ENCODE measurements at places on chromosomes 6 and 20.

DNA sequence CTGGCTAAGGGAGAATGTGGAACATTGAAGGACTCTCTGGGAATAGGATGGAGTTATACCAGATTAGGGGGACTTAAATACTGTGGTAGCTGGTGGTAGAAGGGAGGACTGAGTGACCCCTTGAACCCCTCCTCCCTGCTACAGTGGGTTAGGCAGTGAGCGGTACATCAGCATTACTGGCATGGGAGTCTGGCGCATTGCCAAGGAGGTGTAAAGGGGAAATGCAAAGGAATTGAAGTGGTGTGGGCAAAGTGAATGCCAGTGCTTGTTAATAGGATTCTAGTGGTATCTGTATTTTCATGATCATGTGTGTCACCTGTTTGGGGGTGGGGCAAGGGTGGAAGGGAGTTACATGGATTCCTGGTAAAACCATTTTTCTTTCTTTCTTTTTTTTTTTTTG is 60.1 kb downstream of the GFRA4 start:
- peak; percentile 4 for DNase-seq

GRCh38 chr6:22078802-22079545 is 217.9 kb downstream of the PRL start:
- no peak for DNase-seq

DNA sequence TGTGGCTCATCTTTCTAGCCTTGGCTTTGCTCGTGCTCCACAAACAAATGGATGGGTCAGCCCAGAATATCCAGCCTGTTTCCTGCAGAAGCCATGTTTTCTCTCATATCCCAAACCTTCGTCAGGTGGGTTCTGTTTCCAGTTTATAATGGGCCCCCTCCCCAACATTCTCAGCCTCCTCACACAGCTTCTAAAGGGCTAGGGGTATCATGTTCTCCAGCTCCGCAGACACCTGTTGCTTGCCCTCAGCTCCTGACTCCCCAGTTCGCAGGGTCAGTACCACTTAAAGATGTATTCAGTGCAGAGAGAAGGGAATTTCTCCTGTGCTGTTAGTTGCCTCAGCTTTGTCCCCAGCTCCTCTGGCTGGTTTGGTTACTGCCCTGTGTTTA is 447.3 kb upstream of the JARID2 start:
- DNase-seq: no peak

DNA sequence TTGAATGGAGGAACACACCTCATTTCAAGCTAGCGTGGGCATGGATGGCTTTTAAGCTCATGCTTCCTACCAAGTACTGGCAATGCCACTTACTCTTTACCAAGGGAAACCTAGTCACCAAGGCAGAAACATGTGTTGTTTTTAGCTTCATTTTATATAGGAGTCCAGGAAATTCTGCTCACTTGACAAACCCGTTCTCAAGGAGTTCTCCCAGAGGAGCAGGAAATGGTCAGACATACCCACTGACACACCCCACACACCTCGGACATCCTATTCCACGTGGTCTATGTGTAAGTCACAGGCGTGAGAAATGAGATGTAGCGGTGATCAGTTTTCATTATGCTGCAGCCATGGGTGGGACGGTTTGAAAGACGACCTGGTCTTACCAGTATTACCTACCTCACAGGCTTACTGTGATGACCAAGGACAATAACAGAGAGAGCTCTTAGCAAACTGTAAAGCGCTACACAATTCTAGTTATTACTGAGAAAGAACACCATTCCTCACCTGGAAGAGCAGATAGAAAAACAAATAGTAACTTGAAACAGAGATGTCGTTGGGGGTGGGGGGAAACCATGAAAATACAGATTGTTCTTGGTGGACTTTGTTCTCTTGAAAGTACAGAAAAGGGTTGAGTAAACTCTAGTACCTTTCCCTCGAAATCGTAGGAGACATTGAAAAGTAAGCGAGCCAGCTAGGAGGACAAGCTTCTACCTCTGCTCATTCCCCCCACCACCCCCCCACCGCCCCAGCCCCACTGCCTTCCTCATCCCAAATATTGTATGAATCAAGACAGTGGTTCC is 1.7 kb downstream of the CNKSR3 start:
- DNase-seq: peak; percentile 45

DNA sequence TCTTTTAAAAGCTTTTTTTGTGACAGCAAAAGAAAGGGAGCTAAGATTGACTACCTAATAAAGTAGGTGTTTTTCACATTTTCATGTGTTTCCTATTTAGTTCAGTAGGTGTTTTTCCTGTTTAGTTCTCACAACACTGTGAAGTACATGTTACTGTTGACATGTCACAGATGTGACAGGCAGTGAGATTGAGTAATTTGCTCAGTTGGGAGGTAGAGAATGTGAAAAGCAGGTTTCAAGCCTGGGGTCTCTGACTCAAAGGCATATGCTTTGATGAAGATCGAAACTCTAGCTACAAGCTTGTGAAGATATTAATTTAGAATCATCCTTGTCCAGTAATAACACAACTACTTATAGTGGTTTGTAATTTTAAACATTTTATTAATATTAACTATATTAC is 43.1 kb downstream of the SLX4IP start:
- DNase-seq: no peak

GRCh38 chr20:50359607-50360217 is 150.5 kb upstream of the PTPN1 start:
- peak; percentile 35 for DNase-seq

- DNase-seq: no peak
Measured at GRCh38 chr6:150883521-150883920, 18.0 kb downstream of the MTHFD1L start.

DNA sequence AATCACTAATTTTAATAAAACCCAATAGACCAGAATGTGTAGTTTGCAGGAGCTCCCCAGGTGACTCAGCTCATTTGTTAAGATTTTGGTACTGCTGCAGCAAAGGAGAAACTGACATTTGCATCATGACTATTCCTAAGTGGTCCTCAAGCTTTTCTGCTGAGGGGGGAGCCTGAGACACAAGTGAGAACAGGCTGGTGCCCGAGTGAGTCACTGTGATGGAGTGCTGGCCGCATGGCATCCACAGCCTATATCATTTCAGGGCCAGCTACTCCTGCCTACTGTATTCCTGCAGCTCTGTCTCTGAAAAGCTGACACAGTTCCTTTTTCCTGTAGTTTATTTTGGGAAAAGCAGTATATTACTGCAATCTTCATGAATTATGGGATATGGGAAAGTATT is 113.7 kb upstream of the ENPP5 start:
- no peak for DNase-seq

DNA sequence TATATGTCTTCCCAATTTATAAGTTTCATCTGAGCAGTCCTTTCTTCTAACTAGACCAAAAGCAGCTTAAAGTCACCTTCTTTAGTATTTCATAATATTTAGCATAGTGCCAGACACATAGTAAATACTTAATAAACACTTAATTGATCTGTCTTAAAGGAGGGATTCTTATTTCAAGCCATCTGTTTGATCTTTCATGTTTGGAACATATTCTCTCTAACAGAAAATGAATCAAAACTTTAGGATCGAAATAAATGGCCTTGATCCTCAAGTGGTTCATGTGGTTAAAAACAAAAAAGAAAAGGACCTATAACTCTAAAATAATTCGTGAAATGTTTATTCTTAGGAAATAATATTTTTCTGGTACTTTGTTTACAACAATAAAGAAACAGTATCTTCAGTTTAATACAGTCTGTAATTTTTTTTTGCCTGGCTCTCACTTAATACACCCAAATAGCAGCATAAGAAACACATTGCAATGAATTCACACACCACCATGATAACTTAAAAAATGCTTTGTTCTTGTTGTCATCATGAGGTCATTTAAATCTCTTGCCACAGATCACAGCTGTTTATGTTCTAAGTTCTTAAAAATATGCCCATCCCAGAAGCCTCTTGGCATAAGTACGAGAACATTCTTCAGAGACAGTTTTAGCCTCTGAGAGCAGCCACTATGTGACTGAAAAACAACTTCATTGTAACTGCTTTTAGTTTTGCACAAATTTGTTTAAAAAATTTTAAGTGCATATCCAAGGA is 48.1 kb downstream of the ESF1 start:
- DNase-seq: no peak

DNA sequence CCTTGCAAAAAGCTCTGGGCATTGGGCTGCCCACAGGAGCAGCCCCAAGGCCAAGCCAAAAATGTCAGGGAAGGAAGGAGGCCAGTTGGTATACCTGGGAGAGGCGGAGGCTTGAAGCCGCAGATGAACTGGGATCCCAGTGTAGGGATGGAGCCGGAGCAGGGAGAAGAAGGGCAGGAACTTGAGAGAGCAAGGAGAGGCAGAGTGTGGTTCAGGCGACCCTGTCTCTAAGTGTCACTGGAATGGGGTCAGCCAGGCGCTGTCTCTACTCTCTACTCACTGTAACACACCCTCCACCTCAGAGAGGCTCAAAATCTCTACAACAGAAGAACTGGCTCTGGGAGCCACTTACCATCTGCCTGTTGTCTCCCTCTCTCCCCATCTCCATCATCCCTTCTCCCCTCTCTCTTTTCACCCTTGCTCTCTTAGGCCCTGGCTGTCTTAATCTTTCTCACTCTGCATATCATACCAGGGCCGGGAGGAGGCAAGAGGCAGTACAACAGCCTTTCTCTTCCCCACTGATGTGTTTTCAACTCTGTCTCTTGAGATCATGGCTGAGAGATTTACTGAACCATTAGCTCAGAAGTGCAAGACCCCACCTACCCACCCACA is 93.3 kb downstream of the CRYBG1 start:
- no peak for DNase-seq

DNA sequence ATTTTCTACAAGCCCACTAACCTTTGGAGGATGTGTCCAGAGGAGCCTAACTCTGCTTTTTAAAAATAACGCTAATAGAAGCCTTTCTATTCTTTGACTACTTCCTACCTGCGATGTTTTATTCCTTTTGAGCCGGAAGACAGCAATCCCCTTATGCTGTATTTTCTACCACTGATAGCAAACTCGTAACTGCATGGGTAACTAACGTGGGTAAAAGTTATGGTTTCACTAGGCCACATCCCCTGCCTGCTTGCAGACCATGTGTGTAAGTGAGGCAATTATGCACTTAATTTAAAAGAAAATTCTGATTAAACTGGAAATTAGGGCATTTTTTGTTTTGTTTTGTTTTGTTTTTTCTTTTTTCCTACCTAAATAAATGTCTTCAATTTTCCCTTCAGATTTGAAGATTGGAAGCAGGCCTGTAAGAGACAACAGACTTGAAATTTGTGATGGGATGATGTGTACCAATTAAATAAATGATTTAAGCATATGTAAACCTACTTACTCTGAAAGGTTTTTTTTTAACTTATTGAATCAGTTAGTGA is 931 bp downstream of the UFL1 start:
- peak; percentile 5 for DNase-seq

DNA sequence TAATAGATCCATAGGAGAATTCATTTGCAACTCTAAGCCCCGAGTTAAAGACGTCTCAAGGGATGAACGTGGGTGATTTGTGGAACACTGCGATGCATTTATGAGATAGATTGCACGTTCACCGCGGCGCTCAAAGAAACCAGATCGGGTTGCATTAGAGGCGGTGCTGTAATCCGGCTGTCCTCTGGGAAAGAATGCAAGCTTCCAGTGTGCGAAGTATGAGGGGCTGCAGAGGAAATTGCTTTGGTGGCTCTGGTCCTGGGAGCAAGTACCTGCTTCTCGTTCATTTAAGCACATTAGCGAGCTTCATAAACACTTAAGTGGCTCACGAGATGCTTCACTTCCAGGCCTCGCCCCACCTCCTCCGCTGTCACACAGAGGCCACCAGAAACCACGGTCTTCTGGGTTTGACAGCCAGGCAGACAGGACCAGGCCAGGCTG is 182.3 kb downstream of the CDH4 start:
- DNase-seq: no peak

GRCh38 chr20:50366270-50367103 is 143.7 kb upstream of the PTPN1 start:
- peak; percentile 100 for DNase-seq

- no peak for DNase-seq
Measured at GRCh38 chr6:169205176-169206160, 48.2 kb downstream of the THBS2 start.

- no peak for DNase-seq
Measured at GRCh38 chr6:168288781-168289570, 30.6 kb downstream of the DACT2 start.

GRCh38 chr6:158977382-158977781 is 22.6 kb downstream of the RSPH3 start:
- DNase-seq: no peak

GRCh38 chr6:121770943-121771342 is 335.5 kb downstream of the GJA1 start:
- no peak for DNase-seq

DNA sequence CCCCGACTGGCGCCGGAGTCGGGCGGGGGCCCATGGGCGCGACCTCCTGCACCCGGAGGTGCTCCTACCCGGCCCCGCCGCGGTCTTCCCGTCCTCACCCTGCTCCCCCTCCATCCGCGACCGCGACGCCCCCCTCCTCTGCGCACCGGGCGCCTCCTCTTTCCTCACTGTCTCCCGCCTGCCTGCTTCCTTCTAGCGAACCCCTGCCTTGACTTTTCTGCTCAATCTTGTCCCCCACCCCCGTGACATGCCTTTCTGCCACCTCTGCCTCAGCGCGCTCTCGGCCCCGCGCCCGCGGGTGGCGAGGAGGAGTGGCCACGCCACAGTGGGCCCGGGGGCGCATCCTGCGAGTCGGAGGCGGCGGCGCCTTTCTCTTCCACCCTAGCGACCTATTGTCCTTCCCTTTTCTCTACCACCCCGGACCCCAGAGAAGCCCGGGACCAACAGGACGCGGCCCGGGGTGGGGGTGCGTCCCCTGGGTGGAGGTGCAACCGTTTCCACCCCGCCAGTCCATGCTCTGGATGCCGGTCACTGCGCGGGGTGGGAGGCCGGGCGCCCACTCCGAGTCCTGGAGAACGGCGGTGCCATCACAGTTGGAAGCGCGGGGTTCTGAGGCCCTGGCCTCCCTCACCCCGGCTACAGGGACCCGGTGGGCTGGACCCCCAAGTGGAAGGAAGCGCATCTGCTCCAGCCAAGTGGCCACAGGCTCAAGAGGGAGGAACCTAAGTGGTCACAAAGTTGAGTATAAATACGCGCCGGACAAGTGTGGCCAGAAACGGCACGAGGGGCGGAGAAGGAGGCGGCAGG is 2.0 kb downstream of the PDE10A start:
- DNase-seq: peak; percentile 44

DNA sequence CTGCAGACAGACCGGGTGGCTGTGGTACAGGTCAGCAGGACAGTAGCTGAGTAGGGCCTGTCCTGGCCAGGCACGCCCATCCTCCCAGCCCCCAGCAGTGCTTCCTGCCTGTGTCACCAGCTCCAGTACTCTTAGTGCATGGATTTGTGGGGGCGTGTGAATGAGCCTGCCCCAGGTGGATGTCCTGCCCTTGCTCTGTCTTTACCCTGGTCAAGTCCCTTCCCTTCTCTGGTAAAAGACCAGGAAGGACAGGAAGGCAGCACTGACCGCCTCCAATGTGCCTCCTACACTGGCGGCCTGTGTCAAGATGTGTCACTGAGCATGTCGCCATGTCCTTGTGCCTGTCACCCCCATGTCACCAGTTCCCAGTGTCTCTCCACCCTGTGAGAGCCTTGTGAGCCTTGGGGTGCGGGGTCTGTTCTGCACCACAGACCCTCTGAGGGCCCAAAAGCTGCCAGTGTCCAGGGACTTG is 11.9 kb downstream of the TEAD3 start:
- DNase-seq: peak; percentile 42

- no peak for DNase-seq
Measured at GRCh38 chr6:37531026-37531425, 31.3 kb upstream of the CCDC167 start.

GRCh38 chr6:77030929-77031674 is 432.2 kb downstream of the HTR1B start:
- DNase-seq: no peak

Data from HT-29 (cell line).